ENCODE measurements at places on chromosomes 1 and 21.

DNA sequence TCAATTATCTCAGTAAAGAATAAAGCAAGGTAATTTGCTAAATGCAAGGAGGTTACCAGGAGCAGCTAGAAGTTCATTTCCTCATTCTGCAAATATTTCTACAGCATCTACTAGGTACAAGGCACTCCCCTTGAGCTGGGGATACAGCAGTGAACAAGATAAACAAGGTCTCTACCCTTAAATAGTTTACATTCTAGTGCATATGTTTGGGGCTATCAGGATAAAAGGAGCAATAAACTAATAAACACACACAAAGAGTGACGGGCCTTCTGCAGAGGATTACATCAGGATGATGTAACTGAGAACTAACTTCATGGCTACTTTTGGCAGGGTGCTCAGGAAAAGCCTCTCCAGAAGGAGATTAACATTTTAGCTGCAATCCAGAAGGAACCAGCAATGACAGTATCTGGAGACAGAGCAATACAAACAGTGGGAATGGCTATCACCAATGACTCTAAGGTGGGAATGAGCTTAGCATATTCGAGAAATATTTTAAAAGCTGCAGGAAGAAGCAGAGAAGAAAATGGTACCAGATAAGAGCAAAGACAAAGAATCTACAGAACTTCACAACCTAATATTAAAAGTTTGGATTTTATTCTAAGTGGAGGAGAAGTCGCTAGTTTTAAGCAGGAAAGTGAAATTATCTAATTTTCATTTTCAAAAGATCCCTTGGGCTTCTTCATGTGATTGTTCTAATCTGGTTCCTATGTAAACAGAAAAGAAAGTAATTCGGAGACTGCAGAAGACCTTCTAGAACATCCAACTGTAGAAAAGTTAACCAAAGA, 25.8 kb downstream of the TP53BP2 start:
- no peak for DNase-seq

DNA sequence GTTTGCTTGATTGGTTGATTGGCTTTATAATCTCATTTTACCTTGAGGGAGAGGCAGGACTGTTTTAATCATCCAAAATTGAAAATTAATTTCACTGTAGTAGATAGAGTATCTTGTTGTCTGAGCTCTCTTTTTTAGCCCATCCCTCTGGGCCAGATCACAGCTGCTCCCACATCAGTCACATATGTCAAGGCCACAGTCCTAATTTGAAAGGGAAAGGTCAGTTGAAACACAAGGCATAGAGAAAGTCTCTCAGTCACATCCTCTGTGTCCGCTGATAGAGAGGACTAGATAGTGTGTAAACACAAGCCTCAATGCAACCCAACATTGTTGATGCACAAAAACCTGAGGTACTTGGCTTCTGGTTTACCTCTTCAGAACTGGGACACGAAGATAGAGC, 6.8 kb downstream of the C1orf74 start:
- no peak for DNase-seq

DNA sequence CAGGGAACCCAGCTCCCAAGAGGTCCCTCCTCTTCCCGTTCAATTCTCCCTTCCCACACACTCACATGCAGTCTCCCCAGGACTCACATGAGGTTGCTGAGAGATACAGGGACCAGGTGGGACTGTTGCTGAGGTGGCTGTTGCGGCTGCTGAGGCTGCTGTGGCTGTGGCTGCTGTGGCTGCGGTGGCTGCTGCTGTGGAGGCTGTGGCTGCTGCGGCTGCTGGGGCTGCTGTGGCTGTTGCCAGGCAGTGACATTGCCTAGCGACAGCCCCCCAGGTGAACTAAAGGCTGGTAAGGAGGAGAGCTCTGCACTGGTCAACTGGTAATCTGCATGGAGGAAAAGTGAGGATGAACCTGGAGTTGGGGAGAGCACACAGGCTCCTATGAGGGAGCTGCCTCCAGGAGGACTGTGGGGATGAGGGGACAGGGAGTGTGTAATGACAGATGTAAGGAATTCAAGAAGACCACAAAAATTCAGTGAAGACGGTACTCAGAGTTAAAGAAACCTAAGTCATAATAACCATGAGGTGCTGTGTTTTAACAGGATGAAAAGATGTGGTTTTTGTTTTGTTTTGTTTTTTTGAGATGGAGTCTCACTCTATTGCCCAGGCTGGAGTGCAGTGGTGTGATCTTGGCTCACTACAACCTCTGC, 31.8 kb downstream of the MEF2D start:
- DNase-seq = no peak

GRCh38 chr1:224457782-224458144, 23.2 kb upstream of the WDR26 start:
- no peak for DNase-seq

- no peak for DNase-seq
Observed at GRCh38 chr1:170388489-170388888, 143.5 kb upstream of the GORAB start.

GRCh38 chr1:36133484-36133883, 8.5 kb upstream of the COL8A2 start:
- no peak for DNase-seq

- DNase-seq = no peak
Observed at GRCh38 chr21:16514316-16514715, 784.5 kb downstream of the USP25 start.

GRCh38 chr1:88175631-88176226, 508.3 kb upstream of the PKN2 start:
- DNase-seq = no peak

GRCh38 chr21:42556960-42557359, 43.3 kb downstream of the SLC37A1 start:
- DNase-seq = no peak

DNA sequence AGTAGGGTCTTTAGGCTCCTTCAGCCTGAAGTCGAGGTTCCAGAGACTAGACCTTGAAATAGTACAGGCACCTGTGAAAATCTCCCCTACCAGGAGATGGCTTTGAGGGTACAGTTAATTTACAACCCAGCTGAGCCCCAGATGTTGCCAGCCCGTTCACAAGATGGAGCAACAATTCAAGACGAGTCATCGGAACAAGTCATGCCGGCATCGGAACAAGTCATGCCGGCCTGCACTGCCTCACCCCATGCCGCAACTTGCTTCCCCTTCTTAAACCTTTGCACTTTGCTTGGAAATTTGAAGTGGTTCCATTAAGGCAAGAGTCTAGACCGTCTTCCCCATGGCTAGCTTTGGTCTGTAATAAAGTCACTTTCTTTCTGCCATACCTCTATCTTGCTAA, 16.0 kb downstream of the HHAT start:
- DNase-seq = no peak

DNA sequence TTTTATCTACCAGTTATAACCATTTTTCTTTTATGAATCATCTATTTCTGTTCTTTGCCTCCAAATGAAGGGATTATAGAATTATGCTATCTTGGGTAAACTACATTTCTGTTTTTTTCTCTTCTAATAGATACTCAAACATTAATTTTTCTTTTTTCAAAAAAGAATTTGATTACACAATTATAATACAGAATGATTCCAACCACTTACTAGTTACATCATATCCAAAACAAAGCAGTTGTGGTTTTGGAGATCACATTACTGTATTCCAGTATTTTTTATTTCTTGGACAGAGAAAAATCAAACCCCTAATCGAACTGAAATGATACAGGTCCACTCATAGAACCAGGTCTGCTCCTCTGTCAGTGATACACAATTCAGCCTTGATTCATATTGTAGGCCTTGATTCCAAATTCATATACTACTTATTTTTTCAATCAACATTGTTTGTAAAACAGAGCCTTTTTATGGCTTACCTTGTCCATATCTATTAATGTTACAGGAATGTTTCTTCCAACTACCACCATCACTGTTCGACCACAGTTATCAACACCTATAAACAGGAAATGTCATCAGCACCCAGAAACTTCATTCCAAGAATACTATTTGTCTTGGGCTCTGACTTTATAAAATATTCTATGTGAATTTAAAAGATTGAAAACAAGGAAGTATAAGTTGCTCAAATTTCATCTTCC, 43.2 kb downstream of the GDAP2 start:
- no peak for DNase-seq

DNA sequence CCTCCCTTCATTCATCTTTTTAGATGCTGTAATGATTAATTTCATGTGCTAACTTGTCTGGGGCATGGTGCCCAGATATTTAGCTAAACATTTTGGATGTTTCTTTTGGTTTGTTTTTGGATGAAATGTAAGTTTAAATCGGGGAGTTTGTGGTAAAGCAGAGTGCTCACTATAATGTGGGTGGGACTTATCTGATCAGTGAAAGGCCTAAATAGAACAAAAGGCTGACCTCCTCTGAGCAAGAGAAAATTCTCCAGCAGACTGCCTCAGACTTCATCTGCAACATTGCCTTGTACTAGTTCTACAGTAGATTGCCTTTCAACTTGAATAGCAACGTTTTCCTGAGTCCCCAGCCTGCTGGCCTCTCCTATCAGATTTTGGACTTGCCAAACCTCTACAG, 183.6 kb downstream of the S1PR1 start:
- DNase-seq = no peak

DNA sequence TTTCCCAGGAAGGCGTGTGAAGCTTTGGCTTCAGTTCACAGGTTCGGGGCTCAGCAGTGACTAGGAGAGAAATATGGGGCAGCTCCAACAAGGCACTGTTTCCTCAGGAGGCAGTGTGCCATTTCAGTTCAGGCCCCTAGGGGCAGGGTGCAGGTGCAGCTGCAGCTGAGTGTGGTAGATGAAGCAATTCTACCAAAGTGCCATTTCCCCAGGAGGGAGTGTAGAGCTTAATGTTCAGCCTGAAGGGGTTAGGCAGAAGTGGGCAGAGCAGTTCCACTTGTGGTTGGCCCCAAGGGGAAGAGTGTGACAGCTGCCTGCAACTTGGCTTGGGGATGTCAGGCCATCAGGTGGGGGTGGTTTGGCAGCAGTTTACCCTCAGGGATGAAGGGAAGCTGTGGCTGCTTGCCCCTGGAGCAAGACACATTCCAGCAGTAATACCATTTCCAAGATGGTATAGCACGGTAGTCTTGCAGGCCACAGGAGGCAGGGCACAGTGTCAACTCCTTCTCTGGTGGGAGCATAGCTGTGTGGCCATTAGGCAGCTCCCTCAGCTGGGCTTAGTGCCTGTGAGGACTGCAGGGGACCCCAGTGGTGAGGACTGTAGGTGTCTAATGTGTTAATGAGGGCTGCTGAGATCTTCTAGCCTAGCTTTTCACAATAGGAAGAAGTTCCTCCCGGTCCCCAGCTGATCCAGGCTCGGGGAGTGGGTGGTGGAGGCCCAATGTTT, 34.7 kb downstream of the RGSL1 start:
- peak; percentile 43 for DNase-seq

- DNase-seq = no peak
Observed at GRCh38 chr1:236753964-236754363, 41.1 kb upstream of the MTR start.

DNA sequence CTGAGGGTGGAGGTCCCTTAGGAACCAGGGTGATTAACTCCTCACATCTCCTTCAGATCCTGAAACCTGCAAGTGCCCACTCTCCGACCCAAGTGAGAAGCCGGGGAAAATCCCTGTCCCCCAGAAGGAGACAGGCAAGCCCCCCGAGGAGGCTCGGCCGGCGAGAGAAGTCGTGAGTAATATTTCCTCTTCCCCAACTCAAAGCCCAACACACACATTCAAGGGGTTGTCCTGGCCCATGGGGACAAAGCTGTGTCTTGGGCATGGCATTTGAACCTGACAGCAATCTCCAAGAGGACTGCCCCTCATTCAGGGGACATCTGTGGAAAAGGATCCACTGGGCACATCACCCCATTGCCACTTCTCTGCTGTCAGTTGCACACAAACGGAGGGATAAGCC, 23.6 kb downstream of the VASH2 start:
- no peak for DNase-seq

DNA sequence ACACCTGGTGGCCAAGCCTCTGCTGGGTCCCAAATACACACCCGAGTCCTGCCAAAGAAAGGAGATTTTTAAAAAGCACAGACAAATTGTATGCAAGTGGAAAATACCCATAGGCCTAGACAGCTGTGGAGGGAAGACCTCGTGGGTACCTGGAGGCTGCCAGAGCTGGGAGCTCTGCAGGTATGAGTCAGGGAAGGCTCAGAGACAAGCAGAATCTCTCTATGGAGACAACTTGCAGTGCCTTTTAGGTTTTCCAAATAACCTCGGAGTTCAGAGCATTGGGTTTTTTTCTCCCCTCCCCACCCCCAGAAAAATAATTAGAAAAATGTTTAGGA, 127.7 kb downstream of the EDEM3 start:
- DNase-seq = no peak

Data from bone marrow (tissue), 2 donors.